ENCODE measurements at places on chromosomes 7 and 10.

DNA sequence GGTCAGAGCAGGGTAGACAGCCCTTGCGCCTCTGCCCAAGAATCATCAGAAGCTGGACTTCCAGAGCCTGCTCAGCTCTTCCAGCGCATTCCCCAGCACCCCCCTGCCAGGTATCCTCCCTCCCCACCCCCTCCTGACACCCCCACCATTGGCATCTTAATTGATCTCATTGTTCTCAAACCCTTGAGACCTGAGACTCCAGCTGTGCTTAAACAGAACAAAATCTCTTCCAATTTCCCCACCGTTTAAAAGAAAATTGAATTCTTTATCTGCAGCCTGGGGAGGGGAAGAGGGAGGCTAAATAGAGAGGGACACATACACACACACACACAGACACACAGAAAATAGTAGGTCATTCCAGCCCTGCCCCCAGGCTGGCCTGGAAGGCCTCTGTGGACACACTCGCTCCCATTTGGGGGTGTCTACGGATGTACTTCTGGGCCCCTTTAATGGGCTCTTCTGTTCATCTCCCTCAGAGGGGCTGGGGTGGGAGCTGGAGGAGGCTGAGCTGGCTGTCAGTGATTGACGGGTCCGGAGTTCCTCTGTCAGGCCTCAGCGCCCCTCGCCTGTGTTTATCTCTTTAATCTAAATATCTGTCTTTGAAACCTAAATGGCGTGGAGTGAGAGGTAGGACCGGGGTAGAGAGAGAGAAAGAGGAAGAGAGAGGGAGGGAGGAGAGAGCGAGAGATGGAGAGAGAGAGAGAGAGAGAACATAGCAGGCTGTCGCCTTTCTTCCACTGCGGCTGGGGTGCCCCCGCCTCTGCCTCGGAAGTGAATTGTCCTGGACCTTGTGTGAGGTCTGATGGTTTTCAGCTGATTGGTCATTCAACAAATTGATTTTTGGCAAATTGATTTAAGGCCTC lies 61.7 kb downstream of the C10orf105 start:
- no peak for DNase-seq

DNA sequence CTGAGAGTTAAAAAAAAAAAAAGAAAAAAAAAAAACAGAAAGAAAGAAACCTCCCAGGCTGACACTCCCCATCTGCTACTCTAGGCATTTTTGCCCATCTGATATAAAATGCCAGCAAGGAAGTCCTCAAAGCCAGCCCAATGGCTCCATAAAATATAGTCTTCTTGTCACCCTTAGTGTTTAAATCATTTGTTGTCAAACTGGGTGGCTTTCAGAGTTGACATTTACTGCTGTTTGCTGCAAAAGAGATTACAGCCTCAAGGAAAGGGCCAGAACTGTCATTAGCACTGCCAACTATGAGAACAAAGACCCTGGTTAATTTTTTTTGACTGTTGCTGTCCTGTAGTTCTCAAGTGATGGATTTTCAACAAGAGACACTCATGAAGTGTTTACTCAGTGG lies 86.5 kb downstream of the TRIL start:
- DNase-seq = no peak

DNA sequence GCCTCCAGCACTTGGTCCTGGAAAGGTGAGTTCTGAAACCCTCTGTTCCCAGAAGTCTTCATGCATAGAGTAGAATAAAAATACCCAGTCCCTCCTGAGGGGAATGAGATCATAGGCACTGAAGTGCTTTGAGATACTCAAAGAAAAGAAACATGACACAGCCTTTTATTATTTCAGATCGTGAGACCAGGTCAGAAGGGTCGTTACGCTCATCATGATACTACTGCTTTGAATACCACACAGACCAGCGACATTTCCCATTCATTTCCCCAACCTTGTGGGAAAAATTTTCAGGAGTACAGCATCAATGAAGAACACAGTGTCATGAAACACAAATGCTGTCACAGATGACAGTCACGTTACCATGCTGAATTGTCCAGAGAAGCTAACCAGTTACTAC lies 15.0 kb downstream of the CLRN3 start:
- no peak for DNase-seq

DNA sequence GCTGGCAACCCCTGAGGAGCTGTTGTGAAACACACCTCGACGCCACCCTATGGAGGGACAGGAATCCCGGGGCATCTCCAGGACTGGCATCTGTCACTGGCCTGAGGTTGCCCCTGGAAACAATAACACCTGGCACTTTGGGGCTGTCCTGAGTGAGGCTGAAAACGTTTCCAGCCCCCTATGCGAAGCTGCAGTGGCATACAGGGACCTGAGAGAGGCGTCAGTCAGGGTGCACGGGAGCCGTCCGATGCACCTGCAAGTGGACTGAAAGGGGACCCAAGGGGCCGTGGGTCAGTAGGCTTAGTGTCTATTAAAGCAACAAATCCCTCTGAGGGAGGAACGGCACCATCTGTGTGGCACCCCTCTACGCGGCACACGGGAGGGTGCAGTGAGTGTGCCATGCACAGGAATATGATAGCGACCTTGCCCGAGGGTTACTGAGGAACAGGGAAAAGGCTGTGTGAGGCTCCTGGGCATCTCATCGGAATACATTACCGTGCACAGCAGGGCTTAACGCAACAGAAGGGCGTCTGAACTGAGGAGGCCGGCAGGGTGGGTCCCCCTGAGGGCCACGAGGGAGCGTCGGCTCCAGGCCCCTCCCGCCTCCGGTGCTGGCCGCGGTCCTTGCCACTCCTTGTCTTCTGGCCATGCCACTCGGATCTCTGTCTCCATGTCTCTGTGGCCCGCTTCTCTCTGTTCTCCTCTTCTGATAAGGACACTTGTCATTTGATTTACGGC lies 50.4 kb downstream of the FOXL3 start:
- no peak for DNase-seq

- DNase-seq = no peak
Measured at GRCh38 chr7:1651031-1651446, 19.0 kb upstream of the ELFN1 start.

DNA sequence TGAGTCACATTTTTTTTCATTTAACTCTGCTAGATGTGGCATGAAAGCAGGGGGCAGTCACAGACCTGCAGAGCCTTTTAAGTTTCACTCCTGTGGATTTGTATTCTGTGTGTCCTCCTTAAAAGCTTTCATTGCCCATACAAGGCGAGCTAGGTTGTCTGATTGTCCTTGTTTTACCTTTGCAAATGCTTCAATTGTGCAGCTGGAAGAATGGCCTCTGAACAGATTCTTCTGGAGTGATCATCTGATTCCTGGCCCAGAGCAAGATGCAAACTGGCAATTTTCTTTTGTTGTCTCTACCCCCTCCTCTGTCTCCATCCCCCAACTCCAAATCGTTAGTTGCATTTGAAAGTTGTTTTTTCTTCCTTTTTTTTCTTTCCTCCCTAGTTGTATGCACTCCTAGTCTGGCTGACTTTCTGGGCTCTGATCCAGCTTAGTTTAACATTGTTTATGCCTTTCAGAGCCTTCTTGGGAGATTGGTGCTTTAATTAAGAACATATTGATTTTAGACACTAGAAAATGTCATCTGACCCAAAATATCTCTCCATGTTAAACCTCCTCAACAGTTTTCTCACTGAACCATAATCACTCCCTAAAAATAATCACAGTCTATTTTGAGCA lies 150.2 kb downstream of the REEP3 start:
- DNase-seq = no peak

All from omental fat pad (tissue), 4 donors.